ENCODE measurements at places on chromosomes 4 and X. TPM values are rescaled to one million over a fixed set of nuclear protein-coding genes. Genes with fewer than 3 reads are reported as not detected.

The MAP7D2 gene
- total RNA-seq = 0.69 TPM

The F8 gene
- total RNA-seq = 4.1 TPM

The SRPX gene
- total RNA-seq = not detected

- no peak for DNase-seq
Measured at GRCh38 chr4:37023504-37023903, 221.0 kb upstream of the NWD2 start.

DNA sequence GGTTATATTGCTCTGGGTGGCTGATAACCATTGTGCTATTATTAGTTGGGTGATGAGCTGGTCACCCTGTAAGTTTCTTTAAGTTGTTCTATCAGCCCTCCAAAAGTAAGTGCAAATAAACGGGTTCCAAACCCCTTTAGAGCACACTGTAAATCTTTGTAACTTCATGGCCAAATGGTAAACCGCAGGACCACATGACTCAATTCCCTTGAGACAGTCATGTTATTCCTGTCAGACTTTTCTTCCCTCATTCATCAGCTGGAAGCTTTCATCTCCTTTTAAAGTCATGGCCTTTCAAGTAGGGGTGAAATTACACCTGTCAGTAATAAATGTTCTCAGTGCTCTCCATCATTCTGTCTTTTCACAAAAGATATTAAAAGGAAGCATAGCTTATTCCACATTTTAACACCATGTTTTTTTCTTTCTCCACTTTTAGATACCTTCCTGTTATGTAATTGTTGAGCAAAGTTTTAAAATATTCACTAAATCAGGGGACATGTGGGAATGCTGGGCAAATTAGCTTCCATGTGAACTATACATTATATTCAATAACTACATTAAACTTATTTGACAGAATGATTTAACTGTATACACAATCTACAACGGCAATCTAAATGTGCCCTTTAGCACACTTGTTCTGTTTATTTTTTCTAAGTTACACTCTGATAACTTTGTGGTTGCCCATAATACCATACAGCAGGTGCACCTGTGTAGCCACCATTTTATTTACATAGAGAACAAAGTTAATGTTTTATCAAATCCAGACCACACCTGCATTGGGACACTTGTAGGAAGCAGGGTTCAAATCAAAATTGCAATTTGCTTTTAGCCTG lies 275.5 kb downstream of the CFAP299 start:
- no peak for DNase-seq

GRCh38 chrX:63508668-63509067 lies 157.5 kb upstream of the SPIN4 start:
- DNase-seq = no peak

GRCh38 chr4:107835406-107835805 lies 10.7 kb downstream of the SGMS2 start:
- no peak for DNase-seq

DNA sequence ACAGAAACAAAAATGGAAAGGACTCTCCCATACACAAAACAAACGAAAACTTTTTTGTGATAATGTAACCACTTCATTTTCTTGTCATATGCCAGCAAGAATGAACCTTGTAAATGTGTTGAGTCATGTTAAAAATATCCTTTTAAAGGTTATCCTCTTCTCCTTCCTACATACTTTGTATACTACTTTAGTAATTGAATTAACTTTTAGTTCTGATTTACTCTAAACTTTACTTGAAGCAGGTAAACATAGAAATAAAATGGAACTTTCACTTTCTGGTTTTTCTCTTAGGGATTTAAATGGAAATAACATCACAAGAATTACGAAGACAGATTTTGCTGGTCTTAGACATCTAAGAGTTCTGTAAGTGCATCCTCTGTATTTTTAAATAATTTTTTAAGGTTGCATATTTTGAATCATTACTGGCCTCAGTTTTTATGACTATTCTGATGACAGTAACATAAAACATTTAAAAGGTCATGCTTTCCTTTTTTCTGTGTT lies 4.7 kb downstream of the SLIT2 start:
- no peak for DNase-seq

DNA sequence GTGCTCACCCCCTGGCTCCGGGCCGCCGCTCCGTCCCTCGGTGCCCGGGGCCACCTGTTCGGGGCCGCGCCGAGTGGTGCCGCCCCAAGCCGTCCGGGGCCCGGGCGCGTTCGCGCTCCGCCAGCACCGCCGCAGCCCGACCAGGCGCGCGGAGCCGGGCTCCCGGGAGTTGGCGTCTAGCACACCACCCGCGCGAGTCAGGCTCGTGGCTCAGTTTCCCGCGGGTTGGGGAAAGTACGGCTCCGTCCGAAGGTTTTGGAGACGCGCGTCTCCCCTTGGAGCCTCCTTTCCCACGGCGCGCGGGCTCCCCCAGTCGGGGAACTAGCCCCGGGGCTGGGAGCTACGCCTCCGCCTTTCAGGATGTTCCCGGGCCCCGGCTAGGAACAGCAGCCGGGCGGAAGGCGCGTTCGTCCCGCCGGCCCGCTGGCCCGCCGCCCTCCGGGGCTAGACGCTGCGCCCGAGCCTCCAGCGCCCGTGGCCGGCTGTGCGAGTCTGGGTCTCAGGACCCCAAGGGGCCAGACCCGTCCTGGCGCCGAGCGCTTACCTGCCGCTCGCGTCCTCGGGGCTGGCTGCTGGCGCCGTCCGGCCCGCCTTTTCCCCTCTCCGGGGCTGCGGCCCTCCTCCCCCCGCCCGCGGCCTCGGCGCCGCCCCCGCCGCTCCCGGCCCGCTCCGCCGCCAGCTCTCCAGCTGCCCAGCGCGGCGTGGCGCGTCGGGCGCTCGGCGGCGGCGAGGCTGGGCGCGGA lies at the start of gene ADGRG2:
Gene ADGRG2 (minus strand): TSS at position 571 of the 743 bp plus-strand sequence. CDS start 53,634 bp downstream, outside the sequence.
- DNase-seq = no peak

DNA sequence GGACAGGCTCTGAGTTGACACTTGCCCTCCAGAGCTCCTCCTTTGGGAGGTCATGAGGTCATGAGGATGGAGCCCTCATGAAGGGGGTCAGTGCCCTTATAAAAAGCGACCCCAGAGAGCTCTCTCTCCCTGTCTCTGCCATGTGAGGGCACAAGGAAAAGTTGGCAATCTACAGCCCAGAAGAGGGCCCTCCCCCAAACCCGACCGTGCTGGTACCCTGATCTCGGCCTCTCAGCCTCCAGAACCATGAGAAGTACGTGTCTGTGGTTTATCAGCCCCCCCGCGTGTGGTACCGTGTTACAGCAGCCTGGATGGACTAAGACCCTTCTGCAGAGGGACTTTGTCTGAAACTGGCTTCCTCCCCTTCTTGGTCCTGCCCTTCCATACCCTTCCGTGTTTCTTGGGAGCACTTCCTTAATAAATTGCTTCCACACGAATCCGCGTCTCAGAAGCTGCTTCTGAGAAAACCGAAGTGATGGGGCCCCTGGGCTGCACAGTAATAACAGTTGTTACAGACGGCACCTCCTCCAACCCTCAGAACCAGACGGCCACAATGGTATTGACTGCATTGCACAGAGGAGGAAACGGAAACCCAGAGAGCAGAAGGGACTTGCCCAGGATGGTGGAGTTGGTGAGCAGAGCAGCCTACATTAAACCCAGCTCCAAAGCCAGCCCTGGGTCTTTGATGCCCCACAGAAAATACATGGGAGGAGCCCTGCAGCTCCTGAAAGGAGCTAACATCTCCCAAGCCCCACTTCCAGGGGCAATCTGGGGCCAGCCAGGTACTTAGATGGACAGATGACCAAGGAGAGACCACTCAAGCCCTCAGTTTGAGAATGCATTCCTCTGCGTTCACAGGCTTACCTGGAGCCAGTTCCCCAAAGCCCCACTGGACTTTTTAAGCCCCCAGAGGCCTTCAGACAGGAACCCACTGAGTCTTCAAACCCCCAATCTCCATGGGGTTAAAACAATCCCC lies 242.7 kb downstream of the BCOR start:
- DNase-seq = peak; percentile 89

GRCh38 chr4:85445050-85445639 lies 29.8 kb upstream of the ARHGAP24 start:
- DNase-seq = no peak

DNA sequence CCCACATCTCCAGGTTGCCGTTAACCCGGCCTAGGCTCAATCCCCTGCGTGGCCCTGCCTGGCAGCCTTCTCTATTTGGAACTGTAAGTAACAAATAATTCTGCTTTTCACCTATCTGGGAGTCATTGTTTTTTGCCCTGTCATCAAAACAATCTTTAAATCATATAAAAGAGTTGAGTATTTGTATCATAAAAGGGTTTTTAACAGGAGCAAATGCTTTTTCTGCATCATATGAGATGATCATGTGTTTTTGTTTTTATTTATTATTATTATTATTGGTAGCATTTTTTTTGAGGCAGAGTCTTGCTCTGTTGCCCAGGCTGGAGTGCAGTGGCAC lies 10.0 kb upstream of the TLR3 start:
- DNase-seq = no peak

DNA sequence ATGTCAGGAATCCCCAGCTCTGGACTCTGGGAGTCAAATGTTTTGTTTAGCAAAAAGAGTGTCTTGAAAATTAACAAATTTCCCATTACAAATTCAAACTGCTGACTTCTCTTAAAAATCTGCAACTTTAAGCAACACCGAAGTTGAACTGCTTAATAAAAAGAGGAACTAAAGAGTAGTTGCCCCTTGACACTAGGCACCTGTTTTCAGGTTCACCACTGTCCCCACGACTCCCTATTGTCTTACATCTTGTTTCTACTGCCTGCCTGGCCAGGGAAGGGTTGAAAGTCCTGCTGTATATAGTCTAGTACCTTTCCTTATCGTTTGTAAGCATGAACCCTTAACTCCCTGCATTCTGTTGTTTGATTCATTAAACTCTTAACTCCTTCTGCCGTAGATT lies 173.9 kb downstream of the SCFD2 start:
- no peak for DNase-seq

Measured in activated naive CD4-positive, alpha-beta T cell treated with anti-CD3 and anti-CD28 coated beads for 36 hours (primary cell).